ENCODE measurements at places on chromosomes 6 and 20.

- no peak for DNase-seq
Measured at GRCh38 chr20:48483334-48484066, 344.3 kb downstream of the PREX1 start.

- peak; percentile 41 for DNase-seq
Measured at GRCh38 chr20:60056407-60057122, 98.3 kb downstream of the CDH26 start.

GRCh38 chr6:134517868-134518267 lies 200.0 kb upstream of the SGK1 start:
- no peak for DNase-seq

GRCh38 chr6:142909686-142910085 lies 35.3 kb downstream of the HIVEP2 start:
- DNase-seq, result no peak

GRCh38 chr6:127457456-127458064 lies 1.6 kb downstream of the KIAA0408 start:
- no peak for DNase-seq

DNA sequence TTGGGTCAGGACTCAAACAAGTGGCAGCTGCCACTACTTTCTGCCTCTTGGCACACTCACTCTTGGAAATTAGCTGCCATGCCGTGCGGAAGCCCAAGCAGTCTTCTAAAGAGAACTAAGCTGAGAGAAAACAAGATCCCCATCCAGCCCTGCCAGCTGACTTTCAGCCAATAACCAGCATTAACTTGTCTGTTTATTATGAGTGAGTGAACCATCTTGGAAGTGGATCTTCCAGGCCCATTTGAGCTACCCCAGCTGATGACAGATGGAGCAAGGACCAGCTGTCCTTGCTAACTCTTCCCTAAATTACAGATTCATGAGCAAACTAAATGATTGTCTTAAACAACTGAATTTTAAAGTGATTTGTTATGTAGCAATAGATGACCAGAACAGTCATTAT lies 73.9 kb upstream of the RBM24 start:
- no peak for DNase-seq

DNA sequence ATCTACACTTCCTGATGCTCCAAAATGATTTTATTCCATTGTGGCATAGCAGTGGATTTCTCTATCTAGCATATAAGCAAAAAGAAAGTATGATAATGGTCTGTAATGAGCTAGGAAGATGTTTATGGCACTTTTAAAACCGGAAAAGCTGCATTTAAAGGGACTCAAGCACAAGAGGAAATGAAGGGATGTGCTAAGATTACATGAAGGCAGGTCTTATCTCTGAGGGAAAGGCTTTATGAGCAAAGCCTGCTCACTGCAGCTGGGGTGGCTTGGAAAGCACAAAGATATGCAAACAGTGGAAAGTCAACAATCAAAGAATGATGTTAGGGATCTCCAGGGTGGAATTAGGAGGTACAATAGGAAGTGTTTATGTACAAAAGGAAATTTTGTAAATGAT lies 138.2 kb downstream of the TENT5A start:
- no peak for DNase-seq

DNA sequence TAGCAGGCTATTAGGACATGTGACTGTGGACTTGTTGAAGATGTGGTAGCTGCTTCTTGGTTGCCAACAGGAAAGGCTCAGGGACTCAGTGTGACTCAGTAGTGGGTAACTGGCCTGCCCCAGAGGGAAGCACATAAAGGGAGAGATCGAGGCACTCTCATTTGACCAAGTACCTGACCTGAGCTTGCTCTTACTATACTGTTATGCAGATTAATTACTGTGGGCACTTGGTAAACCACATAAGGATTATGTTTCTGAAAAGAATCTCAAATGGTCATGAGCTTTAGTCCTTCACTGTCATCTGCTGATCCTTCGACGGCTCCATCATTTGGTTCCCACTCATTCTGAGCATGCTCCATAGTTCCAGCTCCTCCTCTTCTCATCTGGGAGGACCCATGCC lies 48.2 kb upstream of the RPL7L1 start:
- DNase-seq, result no peak

GRCh38 chr6:162814426-162814973 lies 86.7 kb downstream of the PACRG start:
- no peak for DNase-seq

- no peak for DNase-seq
Measured at GRCh38 chr6:127933852-127934840, 33.3 kb upstream of the THEMIS start.

DNA sequence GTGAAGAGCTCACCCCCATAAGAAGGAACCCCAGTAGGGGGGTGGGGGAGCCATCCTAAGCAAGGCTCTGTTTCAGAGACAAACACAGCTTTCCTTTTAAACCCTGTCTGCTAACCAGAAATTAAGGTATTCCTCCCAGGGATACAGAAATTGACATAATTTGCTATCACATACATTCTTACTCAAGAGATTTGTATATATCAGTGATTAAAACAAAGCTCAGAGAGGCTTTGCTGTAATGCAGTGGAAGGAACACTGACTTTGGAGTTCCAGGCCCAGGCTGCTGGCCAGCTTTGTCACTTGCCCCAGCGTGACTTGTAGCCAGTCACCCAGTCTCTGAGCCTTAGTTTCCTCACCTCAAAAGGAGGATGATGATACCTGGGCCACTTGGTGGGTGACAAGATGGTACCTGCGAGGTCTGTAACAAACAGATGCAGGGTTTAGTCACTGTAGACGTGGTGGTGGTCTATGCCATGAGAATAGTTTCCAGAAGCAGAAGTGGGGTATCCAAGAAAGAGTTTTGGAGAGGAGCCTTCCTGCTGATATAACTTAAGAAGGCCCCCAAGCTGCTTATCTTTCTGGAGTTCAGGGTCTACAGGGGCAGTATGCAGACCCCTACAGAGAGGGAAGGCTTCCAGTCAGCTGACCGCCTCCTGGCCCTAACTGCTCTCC lies 3.2 kb upstream of the FOXF2 start:
- DNase-seq, result peak; percentile 37

DNA sequence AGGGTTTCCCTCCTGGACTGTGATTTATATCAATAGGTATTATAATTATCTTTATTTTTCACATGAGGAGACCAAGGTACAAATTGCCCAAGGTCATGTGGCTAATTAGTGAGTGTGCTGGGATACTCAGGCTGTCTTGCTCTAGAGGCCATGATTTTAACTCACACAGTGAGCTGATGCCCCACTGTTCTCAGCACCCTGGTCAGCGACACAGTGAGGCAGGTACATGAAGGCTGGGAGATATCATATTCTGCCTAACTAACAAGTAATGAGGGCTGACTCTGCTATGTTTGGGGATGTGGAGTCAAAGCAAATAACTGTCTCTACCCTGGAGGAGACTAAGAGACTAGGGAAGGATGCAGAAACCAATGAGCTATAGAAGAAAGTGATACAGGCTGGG lies 501.1 kb downstream of the PTPRT start:
- DNase-seq, result peak; percentile 87

GRCh38 chr6:137277971-137278637 lies 58.9 kb upstream of the IFNGR1 start:
- DNase-seq, result peak; percentile 88

DNA sequence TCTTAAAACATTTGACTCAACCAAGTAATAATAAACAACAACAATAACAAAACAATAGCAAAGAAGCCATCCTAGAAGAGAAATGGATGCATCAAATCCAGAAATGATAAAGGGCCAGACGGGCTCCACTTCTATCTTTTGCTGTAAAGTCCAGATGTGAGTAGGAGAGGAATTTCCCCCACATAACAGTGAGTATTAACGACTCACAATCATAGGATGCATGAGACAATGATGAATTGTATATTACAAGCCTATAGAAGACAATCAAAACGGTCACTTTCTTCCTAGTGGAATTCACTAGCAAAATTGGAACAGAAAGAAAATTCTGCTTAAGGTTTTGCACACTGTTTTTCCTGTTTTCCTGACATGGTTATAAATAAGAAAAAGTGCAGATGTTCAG lies 97.0 kb upstream of the PREP start:
- no peak for DNase-seq

DNA sequence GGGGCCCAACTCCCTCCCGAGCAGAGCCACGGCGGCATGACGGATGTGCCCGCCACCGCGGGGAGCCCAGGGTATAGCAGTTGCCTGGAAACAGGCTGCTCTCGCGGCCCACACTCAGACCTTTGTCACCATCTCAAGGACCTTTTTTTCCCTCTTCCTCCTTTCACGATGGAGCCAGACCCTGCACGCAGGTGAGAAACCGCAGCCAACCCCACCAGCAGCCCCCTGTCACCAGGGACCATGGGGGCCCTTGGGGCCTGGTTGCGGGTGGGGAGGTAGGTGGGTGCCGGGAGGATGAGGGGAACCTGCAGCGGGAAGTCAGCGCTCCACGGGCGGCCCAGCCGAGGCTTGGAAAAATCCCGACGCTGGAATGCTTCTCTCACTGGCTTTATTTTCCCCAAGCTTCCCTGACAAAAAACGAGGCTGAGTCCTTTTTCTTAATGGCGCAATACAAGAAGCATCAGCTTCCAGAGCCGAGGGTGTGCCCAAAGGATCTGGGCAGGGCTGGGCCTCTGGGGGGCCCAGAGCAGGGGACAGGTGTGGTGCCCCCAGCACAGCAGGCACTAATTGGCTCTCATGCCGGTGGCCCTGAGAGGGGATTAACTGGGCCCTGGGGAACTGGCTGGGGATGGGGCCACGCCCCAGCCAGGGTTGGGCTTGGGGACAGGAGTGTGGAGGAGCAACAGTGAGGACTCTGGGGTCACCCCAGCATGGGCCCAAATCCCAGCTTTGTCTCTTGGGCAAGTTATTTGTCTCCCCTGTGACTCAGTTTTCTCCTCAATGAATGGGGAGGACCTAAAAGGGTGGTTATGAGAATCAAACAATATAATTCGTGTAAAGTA lies 23.9 kb downstream of the NOL4L start:
- DNase-seq, result peak; percentile 69

GRCh38 chr6:108322728-108323127 lies 27.9 kb downstream of the AFG1L start:
- DNase-seq, result no peak

GRCh38 chr6:29708432-29709179 lies 14.6 kb upstream of the HLA-F start:
- DNase-seq, result no peak

DNA sequence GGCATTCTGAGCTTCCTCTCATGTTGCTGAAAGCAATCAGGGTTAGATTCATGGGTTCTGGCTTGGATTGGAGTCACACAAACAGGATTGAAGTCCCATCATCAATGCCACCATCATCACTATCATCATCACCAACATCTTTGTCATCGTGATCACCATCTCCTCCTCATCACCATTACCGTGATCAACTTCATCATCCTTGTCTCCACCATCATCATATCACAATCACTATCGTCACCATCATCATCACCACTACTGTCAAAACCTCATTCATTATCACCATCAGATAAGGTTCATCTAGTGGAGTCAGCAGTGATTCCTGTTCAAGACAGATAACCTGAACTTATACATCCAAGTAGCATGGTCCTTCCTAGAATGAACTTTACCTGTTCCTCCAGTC lies 193.8 kb upstream of the RIN2 start:
- DNase-seq, result no peak

- DNase-seq, result peak; percentile 66
Measured at GRCh38 chr6:33277663-33278391, 904 bp downstream of the B3GALT4 start.

DNA sequence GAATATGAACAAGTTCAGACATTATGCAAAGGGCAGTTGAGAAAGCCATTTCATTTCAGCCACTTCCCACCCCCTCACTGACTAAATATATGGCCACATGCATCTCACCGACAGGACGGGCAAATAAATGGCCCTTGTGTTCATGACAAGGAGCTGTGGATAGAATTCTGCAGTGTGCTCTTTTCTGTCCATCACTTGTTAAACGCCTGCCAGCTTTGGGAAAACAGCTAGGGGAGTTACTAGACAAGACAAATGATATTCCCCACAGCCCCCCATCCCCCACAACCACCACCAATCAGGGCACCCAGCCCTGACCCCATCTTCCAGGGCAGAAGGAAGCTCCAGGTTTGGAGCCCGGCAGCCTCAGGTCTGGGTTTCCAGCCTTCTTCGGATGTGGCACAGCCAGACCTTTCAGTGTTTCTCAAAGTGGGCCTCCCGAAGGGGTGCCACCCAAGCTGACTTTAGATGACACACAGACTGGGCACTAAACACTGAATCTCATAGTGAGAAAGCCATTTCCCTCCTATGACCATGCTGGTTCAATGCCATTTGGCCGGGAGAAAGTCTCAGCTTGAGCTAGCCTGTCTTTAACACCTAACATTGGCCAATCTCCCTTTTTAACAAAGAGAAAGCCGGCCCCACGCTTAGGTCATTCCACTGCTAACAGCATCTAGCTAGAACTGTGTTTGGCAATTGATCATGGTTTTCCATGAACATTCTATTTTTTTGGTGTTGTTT lies 4.0 kb upstream of the RIPOR3 start:
- peak; percentile 56 for DNase-seq

DNA sequence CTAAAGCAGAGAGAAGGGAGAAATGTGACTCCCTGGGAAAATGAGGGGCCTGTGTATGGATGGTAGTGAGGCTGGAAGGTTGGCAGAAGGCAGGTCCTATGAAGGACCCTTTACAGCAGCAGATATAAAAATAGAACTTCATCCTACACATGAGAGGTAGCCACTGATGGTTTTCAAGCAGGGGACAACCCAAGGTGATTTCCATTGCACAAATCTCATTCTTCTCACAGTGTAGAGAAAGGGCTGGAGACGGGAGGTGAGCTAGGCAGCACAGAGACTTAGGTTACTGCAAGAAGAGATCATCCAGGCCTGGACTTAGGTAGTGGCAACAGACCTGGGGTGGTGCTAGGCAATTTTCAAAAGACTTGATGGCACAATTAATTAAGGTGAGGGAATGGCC lies 30.7 kb downstream of the TRAM2 start:
- no peak for DNase-seq

GRCh38 chr6:15299430-15300131 lies 53.7 kb downstream of the JARID2 start:
- DNase-seq, result no peak

GRCh38 chr20:25257756-25258475 lies 10.0 kb downstream of the PYGB start:
- peak; percentile 52 for DNase-seq

DNA sequence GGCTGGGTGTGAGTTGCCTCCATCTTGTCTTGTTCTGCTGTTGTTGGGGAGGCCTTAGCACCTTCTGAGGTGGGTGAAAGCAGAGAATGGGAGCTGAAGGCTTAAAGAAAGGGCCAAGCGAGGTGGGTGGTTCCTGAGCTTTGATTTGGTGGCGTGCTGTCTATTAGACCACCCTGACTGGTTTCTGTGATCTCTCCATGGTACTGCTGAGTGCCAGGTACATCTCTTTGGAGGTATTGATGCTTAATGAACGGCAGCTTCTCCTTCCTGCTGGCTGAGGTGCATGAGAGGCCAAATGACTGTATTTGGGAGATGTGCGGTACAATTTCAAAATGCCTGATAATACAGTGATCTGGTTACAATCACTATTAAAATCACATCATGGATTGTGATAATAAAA lies 15.4 kb downstream of the RIN2 start:
- DNase-seq, result no peak

All from endodermal cell (in vitro differentiated cells).